ENCODE measurements at places on chromosomes 3 and 15.

DNA sequence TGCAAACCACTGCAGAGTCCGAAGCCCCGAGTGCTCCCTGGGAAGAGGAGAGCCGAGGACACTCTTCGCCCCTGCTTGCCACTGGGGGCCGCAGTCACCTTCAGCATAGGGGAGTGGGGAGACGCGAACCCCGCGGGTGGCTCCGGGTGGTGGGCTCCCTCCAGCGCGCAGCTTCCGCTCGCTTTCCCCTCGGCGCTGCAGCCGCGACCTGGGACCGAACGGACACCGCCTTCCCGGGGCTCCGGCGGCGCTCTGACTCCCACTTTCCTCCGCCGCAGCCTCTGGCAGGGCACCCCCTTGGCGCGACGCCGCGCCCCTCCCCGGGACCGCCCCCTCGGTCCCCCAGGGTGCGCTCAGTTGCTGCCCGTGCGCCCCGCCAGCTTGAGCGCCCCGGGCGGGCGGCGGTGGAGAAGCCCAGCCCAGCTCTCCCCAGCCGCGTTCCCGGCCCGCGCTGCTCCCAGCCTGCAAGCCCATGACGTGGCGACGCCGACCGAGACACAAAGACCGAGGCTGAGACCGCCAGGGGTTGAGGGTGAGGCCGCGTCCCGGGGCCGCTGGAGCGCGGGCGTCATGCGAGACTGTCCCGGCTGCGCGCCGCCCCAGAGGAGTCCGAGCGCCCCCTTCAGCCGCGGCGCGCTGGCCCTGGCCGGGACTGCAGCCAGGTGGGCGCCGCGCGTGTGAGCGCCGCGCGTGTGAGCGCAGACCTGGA, at the start of gene MINAR1:
MINAR1 (plus strand) TSS at position 701 of the 709 bp plus-strand sequence. CDS start 23,812 bp downstream, outside the sequence.
- no peak within 1 kb of the TSS for H3K4me3 ChIP-seq
- H3K4me1 ChIP-seq = peaks cover 20% of the 10 kb centered on the region
- H3K27ac ChIP-seq = no peak within 1 kb of the TSS
- H3K27me3 ChIP-seq = peaks cover 5% of the 10 kb centered on the region
- no peak for DNase-seq

DNA sequence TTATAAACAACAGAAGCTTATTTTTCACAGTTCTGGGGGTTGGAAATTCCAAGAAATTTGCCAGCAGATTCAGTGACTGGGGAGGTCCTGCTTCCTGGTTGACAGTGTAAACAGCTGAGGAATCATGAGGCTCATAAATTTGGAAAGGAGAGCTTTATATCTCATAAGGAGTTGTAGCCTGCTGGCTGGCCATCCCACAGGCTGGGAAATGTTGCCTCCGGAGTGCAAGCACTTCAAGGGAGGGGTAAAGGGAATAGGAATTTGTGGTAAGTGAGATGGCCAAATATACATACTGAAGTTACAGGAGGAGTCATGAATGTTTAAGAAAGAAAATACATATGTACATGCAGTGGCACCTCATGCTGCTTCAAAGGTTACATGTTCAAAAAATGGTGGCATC, 217.2 kb upstream of the CBLB start:
- no peak for DNase-seq
- no peak overlapping the region for H3K27ac ChIP-seq
- H3K4me1 ChIP-seq = peaks cover 5% of the 10 kb centered on the region
- no peaks in the 10 kb centered on the region for H3K27me3 ChIP-seq
- no peak overlapping the region for H3K4me3 ChIP-seq
- H3K36me3 ChIP-seq = no peaks in the 10 kb centered on the region

DNA sequence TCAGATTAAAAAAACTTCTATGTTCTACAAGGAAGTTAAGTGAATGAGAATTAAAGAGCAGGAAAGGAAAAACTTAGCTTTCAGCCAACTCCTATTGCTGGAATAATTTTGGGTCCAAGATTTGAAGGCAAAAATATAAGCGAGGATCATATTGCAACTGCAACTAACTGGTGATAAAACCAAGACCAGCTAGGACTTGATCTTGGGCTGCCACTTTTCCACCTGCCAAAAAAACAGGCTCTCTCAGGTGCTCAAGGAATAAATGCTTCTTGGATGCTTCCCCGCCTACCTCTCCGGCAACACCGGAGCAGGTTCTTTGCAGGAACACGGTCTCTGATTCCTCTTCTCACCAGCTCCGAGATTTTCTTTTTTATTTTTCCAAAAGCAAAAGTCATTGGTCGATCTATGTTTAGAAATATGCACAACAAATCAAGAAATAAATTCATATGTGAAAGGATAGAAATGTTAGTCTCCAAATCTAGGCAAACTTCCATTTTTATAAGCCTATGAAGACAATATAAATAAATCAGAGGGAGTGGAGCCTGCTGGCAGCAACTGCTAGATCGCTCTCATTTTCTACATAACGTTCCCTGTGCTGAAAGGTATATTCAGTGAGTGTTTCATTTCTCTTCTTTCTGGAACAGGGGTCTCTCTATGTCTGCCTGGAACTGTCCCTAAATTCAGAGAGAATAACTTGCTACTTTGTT, 241.9 kb downstream of the NTRK3 start:
- H3K27me3 ChIP-seq = no peaks in the 10 kb centered on the region

DNA sequence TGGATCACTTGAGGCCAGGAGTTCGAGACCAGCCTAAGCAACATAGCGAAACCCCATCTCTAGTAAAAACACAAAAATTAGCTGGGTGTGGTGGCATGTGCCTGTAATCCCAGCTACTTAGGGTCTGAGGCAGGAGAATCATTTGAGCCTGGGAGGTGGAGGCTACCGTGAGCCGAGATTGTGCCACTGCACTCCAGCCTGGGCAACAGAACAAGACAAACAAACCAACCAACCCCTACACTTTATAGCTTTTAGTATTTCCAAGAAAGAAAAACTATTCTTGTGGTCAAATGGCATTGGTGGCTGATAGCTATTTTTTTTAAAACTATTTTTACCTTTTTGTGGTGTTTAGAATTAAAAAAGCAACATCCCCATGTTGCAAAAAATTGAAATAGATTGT, 7.2 kb downstream of the TMEM45A start:
- H3K4me1 ChIP-seq = peaks cover 14% of the 10 kb centered on the region
- H3K27ac ChIP-seq = no peak overlapping the region
- H3K27me3 ChIP-seq = no peaks in the 10 kb centered on the region
- H3K36me3 ChIP-seq = no peaks in the 10 kb centered on the region

DNA sequence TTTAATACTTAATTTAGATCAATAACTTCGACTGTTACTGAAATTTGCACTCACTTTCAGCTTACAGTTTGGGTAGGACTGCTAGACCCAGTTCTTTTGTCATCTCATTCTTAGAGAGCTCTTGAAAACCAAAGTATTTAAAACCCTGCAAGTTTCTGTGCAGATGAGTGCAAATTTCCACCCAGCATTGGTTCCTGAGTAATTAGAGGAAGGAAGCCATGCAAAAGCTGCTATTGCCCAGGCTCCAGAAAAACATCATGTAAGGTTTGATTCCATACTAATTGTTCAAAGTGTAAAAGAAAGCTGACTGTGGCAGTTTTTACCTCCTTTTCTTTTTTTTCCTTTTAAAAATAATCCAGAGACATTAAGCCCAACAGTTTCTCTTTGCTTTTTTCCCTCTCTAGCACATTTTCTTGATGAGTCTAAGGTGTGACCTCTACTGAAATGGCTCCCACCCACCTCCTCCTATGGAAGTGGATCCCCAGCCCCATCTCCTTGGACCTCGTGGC, 30.3 kb downstream of the ABHD2 start:
- H3K4me1 ChIP-seq = peaks cover 68% of the 10 kb centered on the region
- H3K36me3 ChIP-seq = peaks cover 5% of the 10 kb centered on the region
- DNase-seq = no peak
- H3K27me3 ChIP-seq = no peaks in the 10 kb centered on the region

- no peaks in the 10 kb centered on the region for H3K27me3 ChIP-seq
- H3K4me1 ChIP-seq = no peaks in the 10 kb centered on the region
- H3K4me3 ChIP-seq = no peak overlapping the region
- DNase-seq = no peak
- no peaks in the 10 kb centered on the region for H3K36me3 ChIP-seq
- no peak overlapping the region for H3K27ac ChIP-seq
Observed at GRCh38 chr3:5376761-5377160, 189.3 kb downstream of the EDEM1 start.

GRCh38 chr15:61624950-61625349, 395.8 kb upstream of the RORA start:
- H3K27ac ChIP-seq = no peak overlapping the region
- H3K36me3 ChIP-seq = no peaks in the 10 kb centered on the region
- H3K27me3 ChIP-seq = no peaks in the 10 kb centered on the region
- no peak overlapping the region for H3K4me3 ChIP-seq
- no peak for DNase-seq

DNA sequence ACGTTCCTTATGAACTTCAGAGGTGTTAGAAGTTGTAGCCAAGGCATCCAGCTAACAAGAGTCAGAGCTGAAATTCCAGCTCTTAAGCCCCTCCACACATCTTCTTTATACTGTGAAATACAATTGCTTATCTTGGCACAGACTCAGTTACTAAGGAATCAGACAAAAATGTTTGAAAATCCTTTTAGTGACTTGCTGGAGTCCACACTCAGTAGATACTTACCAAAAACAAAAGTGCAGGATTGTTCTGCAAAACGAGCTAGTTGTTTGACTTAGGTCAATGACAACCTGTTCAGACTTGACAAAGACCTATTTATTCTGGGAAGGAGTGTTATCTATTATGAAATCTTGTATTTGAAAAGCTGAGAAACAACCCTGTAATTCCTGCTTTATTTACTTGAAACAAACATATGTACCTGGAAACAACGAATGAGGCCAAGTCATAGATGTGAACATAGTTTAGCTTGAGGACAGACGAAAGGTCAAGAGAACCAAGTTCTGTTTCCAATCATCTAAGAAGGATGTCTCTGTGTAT, 38.5 kb downstream of the B3GNT5 start:
- no peak for DNase-seq
- H3K27ac ChIP-seq = no peak overlapping the region
- H3K4me3 ChIP-seq = no peak overlapping the region
- H3K4me1 ChIP-seq = peaks cover 3% of the 10 kb centered on the region

GRCh38 chr3:45313743-45314403, 74.5 kb upstream of the LARS2 start:
- no peak for DNase-seq
- H3K4me1 ChIP-seq = no peaks in the 10 kb centered on the region
- no peaks in the 10 kb centered on the region for H3K27me3 ChIP-seq
- no peak overlapping the region for H3K27ac ChIP-seq
- no peaks in the 10 kb centered on the region for H3K36me3 ChIP-seq
